ENCODE measurements at places on chromosomes 4 and X.

DNA sequence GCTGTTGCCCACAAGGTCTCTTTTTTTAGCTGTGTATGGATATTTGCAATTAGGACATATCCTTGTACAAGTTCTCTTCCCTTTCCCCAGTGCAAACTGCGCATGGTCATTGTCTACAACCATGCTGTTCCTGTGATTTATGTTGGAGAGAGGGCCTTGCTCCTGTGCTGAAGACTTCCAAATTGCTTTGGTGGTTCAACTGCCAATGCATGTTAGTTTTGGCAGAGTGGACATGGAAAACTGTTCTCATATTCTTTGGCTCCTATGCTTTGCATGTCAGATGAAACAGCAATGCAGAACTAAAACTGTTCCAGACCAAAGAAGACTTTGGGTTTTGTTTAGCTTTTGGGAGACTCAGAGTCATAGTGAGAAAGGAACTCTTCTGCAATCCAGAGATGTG lies 148.8 kb upstream of the EDNRA start:
- no peak for DNase-seq

- no peak for DNase-seq
Measured at GRCh38 chr4:54659313-54659712, 1.6 kb downstream of the KIT start.

DNA sequence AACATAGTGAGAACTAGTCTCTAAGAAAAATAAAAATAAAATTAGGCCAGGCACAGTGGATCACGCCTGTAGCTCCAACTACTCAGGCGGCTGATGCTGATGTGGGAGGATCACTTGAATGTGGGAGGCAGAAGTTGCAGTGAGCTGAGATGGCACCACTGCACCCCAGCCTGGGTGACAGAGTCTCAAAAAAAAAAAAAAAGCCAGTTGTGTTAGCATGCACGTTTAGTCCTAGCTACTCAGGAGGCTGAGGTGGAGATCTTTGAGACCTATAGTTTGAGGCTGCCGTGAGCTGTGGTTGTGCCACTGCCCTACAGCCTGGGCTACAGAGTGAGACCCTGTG lies 2.5 kb downstream of the DCK start:
- no peak for DNase-seq

DNA sequence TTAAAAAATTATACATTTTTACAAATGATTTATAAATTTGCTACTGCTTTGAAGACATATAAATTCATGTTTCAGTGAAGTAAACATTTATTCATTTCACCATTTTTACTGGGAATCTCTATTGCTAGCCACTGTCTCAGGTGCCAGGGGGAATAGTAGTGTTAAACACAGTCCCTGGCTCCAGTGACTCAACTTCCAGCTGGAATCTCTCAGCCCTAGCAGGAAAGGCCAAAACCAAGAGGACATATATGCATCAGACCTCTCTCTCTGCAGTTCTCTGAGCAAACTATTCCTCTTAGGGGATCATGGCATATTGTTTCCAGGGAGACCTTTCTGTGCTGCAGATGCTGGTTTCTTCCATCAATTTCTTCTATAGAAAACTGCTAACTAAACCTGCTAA lies 1009.0 kb upstream of the LCORL start:
- DNase-seq, result no peak

DNA sequence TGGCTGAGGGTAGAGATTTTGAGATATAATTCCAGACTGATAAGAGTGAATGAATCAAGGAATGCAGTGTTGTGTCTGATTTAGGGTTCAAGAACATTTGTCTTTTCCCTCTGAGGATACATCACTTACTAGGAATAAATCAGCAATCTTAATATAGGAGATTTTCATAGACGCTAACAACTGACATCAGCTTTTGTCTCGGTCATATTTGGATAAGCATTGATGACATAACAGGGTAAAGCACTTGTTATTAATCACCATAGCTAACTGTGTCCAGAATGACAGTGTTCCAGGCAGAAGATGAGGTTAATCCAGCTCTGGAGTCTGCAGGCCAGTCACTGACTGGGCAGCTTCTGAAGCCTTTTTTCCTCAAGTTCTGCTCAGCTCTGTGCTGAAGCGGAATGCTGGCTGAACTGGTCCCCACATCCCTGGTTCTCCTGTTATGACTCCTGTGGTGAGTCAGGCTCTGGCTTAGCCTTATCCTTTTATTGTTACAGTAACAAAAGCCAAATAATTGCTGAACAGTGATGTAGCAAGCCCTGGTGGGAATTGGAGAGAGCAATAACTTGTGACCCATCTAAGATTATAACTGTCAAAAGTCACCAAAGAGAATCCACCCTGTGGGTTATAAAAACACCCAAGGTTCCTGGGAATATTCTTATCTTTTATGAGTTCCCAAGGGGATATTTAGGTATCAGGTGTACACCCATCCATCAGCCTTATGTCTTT lies 41.8 kb downstream of the FNIP2 start:
- DNase-seq, result no peak
